ENCODE measurements at places on chromosomes 11 and 22.

DNA sequence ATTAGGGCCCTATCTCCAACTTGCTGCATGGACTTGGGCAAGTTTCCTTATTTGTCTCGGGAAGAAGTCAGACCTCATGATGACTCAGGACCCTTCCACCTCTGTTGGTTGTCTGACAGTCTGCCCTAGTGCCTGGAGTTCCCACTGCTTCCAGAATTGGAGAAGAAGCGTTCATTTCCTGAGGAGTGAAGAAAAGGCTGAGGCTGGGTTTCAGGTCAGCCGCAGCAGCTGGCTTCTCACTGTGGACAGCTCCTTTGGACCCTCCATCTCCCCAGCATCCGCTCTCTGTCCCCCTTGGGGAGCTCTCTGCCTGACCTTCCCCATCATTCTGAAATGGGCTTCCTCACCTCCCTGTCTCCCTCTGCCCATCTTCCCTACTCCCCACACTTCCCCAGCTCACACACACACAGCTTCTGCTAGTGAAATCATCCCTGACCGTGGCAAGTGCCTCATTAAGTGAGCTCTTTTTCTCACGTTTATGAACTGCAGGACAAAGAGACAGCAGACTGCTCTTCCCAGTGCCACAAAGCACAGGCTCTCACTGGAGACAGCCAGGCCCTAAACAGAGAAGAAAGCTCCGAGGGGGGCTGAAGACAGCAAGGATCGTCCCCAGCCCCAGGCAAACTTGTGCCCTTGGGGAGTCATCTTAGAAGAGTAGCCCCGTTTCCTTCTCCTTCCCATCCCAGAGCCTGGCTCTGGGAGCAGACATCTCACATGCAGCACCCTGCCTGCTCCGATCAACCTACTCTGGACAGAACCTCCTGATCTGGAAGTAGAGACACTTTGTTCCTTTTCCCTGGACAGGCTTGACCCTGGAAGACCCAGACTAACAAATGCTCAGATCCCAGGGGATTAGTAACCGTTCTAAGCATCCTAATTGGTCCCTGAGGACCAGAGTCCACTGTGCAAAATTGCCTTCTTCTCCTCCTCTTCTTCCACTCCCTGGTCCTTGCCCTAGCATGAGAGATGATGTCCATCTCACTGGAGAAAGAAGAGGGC lies 157.9 kb downstream of the FEZ1 start:
- no peak for DNase-seq

- no peak for DNase-seq
Measured at GRCh38 chr22:32544953-32545558, 70.4 kb downstream of the FBXO7 start.

GRCh38 chr22:22091400-22091878 lies 108.9 kb upstream of the TOP3B start:
- DNase-seq = no peak

DNA sequence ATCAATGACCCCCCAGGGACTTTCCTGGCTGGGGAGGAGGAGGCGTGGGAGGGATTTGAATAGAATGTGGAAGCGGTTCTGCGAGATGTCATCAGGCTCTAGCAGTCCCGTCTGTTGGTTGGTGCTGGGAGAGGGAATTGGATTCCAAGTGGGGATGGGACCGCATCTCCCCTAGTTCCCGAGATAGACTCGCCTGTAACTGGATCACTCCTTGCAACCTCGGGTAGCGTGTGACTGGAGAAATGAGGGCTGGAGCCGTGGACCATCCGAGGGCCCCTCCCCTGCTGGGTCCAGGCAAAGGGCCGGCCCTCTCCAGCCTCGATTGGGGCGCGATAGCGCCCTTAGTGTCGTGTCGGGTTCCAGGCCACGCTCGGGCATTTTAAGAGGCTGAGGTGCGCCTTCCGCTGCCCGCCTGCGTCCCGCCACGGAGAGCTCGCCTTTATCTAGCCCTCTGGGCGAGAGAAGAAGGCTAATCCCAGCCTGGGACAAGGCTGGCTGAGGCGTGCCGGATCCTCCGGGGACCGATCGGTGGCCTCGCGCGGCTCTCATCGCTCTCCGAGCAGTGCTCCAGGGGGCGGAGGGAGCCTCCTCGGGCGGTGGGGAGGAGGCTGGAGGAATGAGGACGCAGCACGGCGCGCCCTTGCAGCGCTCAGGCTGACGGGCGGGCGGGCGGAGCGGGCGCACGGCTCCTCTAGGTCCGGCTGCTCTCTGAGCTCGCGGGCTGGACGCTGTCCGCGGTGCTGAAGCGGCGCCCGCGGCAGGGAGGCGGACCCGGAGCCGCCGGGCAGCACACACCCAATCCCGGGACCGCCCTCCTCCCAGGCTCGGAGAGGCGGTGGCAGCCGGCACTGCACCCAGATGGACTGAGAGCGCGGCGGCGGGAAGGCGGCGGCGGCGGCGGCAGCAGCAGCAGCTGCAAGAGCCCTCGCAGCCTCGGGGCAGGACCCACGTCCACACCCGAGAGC lies 107.8 kb downstream of the OSBP2 start:
- peak; percentile 65 for DNase-seq

- peak; percentile 72 for DNase-seq
Measured at GRCh38 chr11:47257517-47258316, at the start of gene NR1H3. Gene NR1H3, plus strand, starts transcription at chr11:47257996. Its CDS starts 1,221 bp downstream, at chr11:47259217.

DNA sequence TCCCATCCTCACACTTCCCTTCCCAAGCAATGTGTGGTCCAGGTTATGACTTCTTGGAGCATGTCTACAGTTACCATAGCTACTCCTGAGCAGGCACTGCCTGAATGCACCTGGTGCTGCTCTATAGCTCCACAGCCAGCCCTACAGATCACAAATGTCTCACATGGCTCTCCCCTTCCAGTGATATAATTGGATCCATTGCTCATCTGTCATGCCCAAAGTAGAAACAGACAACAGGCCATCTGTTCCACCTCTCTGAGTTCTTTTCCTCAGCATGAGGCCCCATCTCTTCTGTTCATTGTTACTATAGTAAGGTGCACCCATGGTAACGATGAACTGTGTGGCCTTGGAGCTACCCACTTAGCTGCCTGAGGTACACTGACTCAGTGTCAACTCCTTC lies 320.3 kb upstream of the ZC3H12C start:
- DNase-seq = no peak

GRCh38 chr11:63212742-63213141 lies 30.7 kb downstream of the SLC22A25 start:
- no peak for DNase-seq

- peak; percentile 3 for DNase-seq
Measured at GRCh38 chr11:45100339-45100738, 46.1 kb upstream of the PRDM11 start.

DNA sequence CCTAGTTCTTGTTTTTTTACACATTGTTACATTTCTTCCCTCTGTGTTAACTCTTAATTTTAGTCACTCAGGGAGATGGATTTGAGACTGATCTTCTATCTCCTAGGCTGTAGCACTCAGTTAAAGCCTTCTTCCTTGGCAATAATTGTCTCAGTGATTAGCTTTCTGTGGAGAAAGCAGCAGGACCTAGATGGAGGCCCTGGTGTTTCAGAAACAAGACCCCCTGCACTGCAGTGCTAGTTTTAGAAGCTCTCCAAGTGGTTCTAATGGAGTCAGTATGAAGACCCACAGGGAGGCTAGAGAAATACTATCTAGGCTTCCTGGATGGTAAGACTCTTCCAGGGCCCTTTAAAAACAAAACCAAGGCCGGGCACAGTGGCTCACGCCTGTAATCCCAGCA lies 4.1 kb upstream of the PC start:
- DNase-seq = no peak

GRCh38 chr11:70302419-70302752 lies 31.9 kb downstream of the PPFIA1 start:
- no peak for DNase-seq

GRCh38 chr22:25098445-25099081 lies 101.1 kb upstream of the CRYBB3 start:
- no peak for DNase-seq

- no peak for DNase-seq
Measured at GRCh38 chr11:68215087-68215445, 2.0 kb upstream of the KMT5B start.

DNA sequence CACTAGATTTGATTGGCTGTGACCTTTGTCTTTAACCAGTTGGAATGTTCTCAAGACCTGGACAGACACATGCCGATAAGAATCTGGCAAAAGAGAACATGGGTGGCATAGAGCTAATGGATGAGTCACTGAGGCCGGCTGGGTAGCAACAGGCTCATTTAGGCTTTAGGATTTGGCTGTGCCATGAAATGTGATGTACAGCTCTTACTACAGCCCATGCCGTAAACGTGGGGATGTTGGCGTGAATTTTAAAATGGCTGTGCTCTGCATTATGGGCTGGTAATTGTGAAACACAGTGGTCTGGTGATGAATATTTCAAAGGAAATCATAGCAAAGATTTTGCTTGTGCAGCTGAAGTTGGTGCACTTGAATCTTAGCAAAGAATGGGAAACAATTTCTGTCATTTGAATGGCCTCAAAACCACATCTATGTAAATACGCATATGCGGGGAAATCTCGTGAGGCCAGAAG lies 332.4 kb downstream of the TBC1D22A start:
- no peak for DNase-seq

DNA sequence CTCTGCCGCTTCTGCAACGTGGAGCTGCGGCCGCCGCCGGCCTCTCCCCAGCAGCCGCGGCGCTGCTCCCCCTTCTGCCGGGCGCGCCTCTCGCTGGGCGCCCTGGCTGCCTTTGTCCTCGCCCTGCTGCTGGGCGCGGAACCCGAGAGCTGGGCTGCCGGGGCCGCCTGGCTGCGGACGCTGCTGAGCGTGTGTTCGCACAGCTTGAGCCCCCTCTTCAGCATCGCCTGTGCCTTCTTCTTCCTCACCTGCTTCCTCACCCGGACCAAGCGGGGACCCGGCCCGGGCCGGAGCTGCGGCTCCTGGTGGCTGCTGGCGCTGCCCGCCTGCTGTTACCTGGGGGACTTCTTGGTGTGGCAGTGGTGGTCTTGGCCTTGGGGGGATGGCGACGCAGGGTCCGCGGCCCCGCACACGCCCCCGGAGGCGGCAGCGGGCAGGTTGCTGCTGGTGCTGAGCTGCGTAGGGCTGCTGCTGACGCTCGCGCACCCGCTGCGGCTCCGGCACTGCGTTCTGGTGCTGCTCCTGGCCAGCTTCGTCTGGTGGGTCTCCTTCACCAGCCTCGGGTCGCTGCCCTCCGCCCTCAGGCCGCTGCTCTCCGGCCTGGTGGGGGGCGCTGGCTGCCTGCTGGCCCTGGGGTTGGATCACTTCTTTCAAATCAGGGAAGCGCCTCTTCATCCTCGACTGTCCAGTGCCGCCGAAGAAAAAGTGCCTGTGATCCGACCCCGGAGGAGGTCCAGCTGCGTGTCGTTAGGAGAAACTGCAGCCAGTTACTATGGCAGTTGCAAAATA lies 816 bp downstream of the PDE3B start:
- DNase-seq = no peak

DNA sequence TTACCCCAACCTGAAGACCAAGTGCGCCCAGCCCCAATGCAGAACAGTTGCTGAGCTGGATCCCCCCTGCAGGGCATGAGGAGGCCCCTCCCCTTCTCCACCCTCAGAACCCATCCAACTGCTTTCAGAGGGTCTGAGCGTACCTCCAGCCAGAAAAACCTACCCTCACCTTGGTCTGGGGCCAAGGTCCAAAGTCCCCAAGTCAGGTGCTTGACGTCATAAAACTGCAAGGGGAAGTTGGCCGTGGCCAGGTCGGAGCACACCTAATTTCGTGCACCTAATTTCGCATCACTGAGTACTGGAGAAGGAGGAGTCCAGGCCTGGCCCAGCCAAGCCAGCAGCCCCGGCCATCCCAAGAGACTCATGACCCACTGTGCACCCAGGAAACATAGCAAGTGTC lies 289.8 kb downstream of the CTTN start:
- no peak for DNase-seq

DNA sequence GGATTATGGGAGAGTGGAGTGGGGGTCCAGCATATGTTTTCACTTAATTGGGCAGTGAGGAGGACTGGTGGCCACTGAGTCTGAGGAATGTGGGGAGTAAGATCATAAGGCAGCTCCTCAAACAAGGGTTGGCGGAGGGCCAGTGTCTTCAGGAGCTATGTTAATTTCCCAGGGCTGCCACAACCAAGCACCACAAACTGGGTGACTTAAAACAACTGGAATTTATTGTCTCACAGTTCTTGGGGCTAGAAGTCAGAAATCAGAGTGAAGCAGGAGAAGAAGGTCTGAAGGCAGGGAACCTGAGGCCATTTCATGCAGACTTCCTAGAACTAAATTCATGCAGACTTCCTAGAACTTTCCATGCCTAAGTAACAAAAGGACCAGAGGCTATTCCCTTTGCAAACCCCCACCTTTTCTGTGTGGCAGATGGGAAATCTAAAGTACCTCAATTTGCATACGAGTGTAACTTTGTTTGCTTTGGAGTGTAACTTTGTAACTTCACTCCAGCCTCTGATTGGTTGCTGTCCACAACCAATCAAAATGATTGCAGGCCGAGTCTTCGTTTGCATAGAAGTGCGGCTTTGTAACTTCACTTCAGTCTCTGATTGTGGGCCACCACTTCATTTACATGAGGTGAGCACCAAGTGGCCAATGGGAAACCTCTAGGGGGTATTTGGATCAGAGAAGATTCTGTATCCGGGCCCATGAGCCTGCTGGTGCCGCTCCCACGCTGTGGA lies 50.5 kb upstream of the ZBED5 start:
- no peak for DNase-seq

- no peak for DNase-seq
Measured at GRCh38 chr11:126891556-126892217, 108.9 kb downstream of the KIRREL3 start.

DNA sequence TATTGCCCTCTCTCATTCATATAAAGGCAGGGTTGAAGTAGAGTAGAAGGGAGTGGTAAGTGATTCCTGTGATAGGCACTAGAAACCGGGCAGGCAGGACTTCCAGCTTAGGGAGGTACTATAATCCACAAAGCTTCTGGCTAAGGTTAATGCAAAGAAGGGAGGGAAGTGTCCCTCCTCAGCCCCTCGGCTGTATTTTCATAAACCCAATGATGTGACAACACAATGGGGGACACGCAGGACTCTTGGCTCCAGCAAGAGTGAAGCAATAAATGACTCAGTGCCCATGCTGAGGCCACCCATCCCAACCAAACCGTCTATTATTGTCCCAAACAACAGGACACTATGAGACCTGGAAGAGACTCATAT lies 90.7 kb downstream of the ETS1 start:
- DNase-seq = no peak

DNA sequence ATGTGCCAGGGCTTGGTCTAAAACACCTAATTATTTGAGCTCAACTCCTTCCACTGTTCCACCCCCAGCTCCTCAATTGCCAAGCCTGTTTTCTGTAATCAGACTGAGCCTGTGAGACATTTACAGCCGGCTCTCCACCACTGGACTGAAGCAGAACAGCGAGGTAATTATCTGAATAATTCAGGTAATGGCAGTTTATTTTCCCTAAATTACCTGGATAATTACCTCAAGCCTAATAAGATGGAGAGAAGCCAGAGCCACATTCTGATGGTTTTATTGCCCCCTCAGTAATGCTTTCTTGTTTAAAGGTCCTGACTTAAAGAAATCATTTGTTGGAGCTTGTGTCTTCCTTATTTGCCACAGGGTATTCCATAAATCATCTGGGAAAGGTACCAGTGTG lies 64.2 kb downstream of the FZD4 start:
- no peak for DNase-seq

- no peak for DNase-seq
Measured at GRCh38 chr22:46851311-46851710, 88.9 kb downstream of the TBC1D22A start.

GRCh38 chr11:199004-199581 lies 6.2 kb downstream of the SCGB1C1 start:
- no peak for DNase-seq

GRCh38 chr11:88507771-88508417 lies 170.4 kb upstream of the CTSC start:
- no peak for DNase-seq
